ENCODE measurements at places on chromosomes 6 and 20.

GRCh38 chr6:92369309-92369708 lies 1050.0 kb downstream of the EPHA7 start:
- no peak for DNase-seq

DNA sequence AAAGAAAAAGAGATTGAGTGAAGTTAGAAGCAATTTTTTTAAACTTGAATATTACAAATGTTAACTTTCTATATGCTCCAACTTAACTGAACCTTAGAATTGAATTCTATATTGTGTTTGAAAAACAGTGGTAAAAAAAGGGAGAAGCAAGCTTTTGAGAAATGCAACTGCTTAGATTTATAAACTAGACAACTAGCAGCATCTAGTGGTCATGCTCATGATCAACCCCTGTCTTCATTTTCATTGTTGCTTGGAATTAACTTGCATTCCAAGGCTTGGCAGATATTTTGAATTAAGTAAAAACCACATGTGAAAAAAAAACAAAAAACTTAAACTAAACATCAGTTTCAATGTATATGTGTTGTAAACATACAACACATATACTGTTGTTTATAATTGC lies 113.1 kb downstream of the C6orf58 start:
- DNase-seq, result no peak

DNA sequence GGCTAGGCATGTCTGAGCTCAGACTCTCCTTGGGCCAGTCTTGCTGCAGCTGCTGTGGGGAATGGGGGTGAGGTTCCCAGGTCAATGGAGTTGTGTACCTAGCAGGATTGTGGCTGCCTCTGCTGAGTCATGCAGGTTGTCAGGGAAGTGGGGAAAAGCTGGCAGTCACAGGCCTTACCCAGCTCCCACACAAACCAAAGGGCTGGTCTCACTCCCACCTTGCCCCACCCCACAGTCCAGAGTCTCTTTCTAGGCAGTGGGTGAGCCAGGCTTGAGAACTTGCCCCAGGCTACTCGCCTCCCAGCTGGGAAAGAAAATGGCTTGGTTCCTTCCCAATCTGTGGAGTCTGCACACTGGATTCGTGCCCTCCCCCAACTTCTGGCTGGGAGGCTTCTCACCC lies 65.7 kb downstream of the SCP2D1 start:
- DNase-seq, result no peak

DNA sequence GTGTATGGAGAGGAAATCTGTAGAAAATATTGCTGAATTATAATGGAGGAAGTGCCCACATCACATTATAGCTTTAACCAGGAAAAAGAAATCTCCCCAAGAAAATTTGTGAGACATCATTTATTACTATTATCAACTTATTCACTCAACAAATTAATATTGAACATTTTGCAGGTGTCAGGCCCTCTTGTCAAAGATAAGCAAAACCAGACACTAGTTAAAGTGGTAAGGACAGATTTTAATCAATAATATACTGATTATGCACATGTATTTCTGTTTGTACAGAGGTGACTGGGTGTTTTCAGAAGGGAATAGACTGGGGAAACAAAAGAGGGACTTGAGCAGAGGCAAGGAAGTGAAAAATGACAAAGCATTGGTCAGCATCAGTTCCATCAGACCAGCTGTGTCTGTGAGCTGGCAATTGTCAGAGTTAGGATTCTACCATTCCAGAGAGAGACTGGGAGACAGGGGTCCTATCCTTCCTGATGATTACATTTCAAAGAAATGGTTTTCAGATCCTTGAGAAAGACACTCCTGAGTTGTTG lies 519.2 kb downstream of the UTRN start:
- DNase-seq, result no peak

DNA sequence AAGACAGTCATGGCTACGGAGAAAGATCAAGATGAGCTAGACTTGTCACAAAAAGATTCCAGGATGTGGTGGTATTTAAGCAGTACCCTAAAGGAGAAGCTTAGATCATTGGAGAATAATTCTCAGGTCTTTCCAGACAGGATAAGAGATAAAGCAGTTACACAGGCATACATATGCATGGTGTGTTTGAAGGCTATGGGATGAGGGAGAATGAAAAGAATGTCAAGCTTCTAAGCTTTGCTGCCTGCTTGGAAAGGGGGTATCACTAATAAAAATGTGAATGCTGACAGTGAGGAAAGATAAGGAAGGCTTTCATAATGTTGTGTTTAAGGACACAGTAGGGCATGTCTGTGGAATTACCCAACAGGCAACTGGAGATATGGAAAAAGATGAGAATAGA lies 28.1 kb downstream of the RWDD2A start:
- DNase-seq, result no peak

- no peak for DNase-seq
These were observed at the start of gene C6orf118 for GRCh38 chr6:165308926-165309731. Gene C6orf118, minus strand, starts transcription at chr6:165309605. Its CDS starts 19 bp downstream, at chr6:165309586.

DNA sequence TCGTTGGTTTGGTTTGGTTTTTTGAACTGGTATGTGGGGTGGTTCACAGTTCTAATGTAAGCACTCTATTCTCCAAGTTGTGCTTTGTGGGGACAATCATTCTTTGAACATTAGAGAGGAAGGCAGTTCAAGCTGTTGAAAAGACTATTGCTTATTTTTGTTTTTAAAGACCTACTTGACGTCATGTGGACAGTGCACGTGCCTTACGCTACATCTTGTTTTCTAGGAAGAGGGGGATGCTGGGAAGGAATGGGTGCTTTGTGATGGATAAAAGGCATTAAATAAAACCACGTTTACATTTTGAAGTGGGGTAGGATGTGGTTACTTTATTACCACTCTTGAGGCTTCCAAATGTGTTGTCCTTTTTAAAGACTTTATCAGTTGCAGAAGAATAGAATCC lies 168.0 kb downstream of the ZMYND8 start:
- DNase-seq, result no peak

DNA sequence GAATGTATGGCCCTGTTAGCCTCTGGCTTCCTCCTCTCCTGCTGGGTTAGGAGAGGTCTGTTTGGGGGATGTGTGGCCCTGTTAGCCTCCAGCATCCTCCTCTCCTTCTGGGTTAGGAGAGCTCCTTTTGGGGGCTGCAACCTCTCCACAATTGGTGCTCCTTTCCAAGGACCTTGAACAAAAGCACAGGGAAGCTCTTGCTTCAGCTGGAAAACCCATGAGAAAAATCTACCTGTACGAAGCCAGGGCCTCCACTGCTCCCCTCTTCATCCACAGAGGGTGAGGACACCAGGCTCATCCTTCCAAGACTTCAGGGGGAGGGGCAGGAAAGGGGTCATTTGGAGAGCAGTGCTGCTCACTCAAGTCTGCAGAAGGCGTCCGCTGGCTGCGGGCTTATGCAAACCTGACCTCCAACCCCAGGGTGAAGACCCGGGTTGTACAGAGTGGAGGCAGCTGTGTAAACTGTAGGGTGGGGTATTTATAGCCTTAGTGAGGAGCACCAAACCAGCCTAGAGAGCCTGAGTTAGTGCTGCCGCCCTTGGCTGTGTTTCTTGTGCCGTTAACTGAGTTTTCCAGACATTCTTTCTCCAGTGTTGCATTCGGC lies 62.1 kb downstream of the SLC24A3 start:
- DNase-seq, result no peak

DNA sequence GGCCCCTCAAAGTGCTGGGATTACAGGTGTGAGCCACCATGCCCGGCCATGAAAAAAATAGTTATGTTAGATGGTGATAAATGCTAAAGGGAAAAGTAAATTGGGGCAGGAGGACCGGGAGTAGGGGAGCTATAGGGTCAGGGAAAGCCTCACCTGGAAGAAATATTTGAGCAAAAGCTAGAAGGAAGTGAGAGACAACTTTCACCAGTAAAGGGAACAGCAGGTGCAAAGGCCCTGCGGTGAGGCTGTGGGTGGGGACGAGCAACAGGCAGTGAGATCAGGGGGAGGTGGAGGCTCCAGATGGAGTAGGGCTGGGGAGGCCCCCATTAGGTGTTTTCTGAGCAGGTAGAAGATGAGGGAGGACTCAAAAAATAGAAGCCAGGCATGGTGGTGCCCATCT lies 16.0 kb downstream of the BCAS4 start:
- DNase-seq, result no peak

GRCh38 chr20:18001131-18001921 lies 32.5 kb downstream of the MGME1 start:
- no peak for DNase-seq

DNA sequence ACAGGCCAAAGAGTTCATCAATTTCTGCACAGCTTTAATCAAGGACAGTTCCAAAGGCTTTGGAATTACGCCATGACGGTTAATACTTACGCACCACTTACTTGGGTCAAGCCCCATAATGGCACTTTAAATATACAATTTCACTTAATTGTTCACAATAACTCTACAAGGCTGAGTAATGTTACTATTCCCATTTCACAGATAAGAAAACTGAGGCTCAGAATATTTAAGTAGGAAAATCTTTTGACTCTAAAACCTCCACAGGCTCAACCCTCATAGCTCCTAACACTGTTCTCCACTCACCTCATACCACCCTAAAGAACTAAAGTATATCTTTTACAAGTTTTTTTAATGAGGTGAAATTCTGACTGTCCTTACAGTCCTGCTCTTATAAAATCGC lies 91.9 kb upstream of the SAMD5 start:
- no peak for DNase-seq

DNA sequence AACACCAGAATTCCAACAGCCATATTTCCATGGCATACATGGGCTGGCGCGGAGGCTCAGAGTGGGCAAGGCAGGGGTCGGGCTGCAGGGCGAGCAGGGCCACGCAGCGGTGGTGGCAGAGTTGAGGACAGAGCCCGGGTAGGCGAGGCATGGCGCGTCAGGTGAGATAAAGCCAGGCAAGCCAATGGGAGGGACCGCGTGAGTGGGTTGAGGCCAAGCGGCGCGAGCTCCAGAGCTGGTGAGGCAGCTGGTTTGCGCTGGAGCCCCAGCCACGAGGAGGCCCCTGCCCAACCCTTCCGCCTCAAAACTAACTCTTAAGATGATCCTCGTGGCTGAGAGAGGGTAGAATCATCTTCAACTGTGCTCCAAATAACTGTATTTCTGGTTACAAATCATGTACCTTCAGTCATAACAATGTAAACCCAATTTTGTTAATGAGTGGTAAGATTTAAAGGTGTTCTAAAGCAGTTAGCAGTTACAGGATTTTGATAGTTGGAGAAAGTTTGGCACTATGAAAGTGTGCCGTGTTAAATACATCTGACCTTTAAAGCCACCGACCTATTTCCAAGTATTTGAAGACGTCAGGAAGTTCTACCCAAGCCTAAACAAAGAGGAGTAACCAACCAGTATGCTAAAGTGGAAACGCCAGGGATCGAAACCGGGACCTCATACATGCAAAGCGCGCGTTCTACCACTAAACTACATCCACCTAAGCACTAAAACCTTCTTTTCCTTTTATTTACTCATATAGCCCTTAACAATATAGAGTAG lies 107.9 kb downstream of the GPX5 start:
- DNase-seq, result no peak

DNA sequence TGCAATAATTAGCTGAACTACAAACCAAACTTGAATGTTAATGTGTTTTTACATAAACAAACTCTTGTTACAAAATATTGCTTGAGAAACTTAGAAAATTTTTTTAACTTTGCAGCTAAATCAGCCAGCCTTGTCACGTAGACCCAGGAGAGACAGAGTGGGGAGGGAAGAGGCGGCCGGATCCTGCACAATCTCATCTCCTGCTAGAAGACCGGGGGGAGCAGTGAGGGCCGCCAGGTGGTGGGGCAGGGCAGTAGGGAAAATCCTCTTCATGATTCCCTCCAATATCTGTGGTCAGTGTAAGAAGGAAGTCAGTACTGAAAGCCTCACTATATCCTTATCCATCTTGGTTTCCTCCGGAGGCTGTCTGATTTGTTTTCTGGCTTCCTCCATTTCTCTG lies 193.3 kb downstream of the PACRG start:
- DNase-seq, result no peak

DNA sequence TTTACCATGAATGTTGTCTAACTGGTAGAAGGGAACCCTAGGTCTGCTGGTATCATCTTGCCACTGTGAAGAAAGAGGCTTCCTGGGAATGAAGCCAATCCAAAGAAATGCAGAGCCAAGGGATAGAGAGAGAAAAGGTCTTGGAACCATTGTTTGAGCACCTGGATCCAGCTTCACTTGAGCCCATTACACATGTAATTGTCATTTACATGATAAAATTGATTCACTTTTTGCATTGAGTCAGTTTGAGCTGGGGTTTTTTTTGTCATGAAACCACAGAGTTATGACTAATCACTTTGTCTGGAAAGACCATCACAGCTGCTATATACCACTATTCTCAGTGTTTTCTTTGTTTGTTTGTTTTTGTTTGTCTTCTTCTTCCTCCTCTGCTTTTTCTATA lies 112.3 kb downstream of the CBLN4 start:
- no peak for DNase-seq

- DNase-seq, result no peak
These were observed 881.2 kb upstream of the EPHA7 start for GRCh38 chr6:94300424-94301144.

DNA sequence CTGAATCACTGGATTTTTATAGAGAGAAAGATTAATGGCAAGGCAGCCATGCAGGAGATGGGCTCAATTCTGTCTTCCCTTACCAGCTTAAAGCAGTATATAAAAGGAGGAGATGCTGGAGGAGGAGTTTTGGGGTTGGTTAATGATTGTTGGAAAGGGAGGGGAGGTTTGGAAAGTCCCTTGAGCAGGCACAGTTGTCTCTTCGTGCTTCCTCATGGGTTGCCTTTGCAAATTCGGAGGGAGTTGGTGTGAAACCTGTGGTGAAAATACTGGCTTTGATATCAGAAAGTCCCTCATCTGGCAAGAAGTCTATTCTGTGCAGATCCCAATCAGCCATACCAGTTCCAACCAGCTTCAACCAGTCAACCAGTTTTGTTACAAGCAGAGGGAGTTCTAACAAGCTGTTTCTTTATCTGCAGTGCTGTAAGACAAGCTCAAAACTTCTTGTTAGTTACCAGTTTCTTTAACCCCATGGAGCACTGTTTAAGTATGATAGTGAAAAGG lies 107.0 kb downstream of the HIVEP1 start:
- peak; percentile 63 for DNase-seq

GRCh38 chr6:113558966-113559365 lies 298.2 kb upstream of the MARCKS start:
- no peak for DNase-seq

GRCh38 chr6:124599656-124600055 lies 362.6 kb upstream of the RNF217 start:
- DNase-seq, result no peak

DNA sequence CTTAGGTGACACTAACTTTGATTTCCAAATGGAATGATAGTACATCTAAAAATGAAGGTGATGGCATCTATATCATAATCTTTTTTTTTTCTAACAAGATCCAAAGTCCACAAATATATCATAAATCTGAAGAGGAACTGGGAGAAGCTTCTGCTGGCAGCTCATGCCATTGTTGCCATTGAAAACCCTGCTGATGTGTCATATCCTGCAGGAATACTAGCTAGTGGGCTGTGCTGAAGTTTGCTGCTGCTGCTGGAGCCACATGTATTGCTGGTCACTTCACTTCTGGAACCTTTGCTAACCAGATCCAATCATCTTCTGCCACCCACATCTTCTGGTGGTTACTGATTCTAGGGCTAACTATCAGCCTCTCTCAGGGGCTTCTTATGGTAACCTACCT lies 27.4 kb upstream of the KHDC1 start:
- no peak for DNase-seq
